ENCODE measurements at places on chromosomes 7 and 10.

DNA sequence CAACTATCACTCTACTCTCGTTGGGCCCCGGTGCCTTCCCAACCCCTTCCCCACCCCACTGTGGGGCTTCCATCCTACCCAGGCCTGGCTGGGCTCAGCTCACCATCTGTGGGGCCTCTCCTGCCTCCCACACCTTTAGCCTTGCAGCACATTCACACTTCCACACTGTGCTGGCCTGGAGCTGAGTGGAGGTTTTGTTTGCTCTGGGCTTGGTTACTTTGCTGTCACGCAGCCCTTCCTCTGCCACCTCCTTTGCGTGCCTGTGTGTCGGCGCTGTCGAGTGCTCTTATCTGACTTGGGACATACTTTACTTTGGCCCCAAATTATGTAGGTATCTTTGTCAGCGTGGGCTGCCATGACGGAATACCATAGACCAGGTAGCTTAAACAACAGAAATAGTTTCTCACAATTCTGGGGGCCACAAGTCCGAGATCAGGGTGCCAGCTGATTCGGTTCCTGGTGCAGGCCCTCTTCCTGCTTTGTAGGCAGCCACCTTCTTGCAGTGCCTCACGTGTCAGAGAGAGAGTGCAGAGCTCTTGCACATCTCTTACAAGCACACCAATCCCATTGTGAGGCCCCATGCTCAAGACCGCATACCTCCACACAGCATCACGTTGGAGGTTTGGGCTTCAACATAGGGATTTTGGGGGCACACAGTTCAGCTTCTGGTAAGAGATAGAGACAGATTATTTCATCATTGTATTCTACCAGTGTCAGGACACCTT is 89.0 kb downstream of the CUL1 start:
- no peak for DNase-seq

GRCh38 chr7:954330-955238 is at the start of gene ADAP1:
TSS of gene ADAP1 (minus strand) at chr7:954680. CDS start at chr7:954477, 203 bp downstream.
- peak; percentile 51 for DNase-seq

DNA sequence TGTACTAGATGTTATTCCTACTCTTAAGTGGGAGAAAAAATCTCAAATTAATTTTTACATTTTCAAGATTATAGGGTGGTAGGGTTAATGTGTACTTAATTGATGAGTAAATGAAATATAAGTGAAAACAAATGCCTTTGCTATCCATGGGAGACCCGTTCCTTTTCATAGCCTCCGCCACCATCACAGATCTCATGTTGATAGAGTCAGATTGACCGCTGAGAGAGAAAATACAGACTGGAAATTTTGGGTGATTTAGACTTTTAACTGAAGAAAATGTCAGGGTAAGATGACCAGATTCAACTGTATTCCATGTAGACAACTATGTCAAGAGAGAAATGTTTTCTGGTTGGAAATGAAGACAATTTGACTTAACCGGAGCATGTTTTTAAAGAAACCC is 446.2 kb downstream of the AUTS2 start:
- DNase-seq = no peak

GRCh38 chr7:78218876-78219275 is 420.3 kb downstream of the PHTF2 start:
- no peak for DNase-seq

- no peak for DNase-seq
These were observed 72.9 kb downstream of the ADK start for GRCh38 chr10:74223755-74224529.

DNA sequence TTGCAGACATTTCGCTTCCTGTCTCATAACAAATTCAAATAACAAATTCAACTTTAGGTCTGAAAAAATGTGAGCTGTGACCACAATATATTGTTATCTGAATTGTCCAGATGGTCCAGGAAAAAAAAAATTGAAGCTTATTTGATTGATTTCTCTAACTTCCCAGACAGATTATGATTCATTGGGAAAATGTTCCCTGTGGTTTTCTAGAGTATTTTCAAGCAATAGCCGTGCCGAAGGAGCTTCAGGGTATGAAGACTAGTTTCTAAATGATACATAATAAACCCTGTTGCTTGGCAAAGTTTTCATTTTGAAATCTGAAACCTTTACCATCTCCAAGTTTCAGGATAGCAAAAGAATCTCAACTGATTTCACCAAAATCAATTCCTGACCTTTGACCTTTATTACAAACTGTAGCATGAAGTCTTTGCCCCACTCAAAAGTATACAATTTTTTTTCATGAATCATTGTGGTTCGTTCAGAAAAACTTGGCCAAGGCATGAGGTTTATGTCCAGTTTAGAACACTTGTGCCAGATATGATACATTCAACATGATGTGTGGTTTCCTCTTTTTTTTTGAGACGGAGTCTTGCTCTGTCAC is 109.9 kb downstream of the JCAD start:
- no peak for DNase-seq

- DNase-seq = no peak
These were observed 441.4 kb upstream of the ZMIZ1 start for GRCh38 chr10:78627254-78627795.

- no peak for DNase-seq
These were observed 39.5 kb upstream of the PPP1R17 start for GRCh38 chr7:31647511-31647910.

GRCh38 chr7:55470261-55470660 is 102.0 kb downstream of the VOPP1 start:
- DNase-seq = no peak

GRCh38 chr7:12770227-12770975 is 83.0 kb downstream of the ARL4A start:
- peak; percentile 56 for DNase-seq

DNA sequence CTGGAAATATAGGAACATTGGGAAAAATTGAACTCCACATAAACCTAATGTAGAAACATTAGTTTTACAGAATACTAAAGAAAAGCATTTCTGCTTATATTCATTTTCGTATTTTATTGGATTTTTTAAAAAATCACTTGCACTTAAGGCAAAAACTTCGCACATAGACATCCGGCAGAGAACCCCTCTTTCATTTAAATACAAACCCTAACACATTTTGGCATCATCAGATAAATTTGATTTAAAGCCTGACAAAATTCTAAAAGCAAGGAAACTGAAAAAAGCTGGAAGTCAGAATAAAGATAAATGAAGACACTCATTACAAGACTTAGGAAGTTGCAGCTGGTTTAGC is 396 bp upstream of the EXOC4 start:
- DNase-seq = no peak

DNA sequence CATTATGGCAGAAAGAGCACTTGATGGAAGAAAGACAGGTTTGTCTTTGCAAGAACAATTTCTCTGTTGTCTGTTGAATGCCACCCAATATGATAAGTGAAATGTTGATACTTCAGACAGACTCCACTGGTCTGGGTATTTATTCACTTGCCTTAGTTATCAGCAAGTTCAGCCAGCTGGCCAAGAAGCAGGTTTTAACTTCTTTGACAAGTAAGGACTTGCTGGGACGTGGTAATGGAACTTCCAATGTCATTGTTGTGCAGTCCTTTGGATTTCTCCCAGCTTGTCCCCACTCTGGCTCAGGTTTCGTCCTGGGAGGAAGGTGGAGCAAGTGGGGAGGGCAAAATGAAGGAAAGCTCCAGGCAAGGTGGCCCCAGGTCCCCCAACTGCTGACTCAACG is 497.4 kb downstream of the RPS24 start:
- DNase-seq = no peak

- DNase-seq = no peak
These were observed 56.0 kb downstream of the CAMK2B start for GRCh38 chr7:44269417-44269816.

DNA sequence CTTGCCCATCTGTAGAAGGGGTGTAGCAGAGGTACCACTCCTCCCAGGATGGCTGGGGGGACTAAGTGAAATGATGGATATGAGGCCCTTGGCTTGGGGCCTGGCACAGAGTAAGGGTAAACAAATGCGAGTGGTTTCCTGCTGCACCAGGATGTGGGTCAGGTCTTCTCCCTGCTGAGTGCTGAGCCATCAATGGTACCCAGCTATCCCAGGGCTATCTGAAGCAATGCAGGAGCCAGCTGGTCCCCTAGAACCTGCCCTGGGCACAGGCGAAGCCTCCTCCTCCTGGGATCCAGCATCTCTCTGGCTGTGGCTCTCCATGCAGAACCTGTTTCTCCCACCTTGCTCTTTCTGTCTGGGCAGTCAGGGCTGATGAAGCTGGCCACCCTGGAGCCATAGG is 20.9 kb upstream of the GOLGA7B start:
- DNase-seq = no peak

GRCh38 chr7:158951725-158952124 is 95.4 kb downstream of the DYNC2I1 start:
- no peak for DNase-seq

DNA sequence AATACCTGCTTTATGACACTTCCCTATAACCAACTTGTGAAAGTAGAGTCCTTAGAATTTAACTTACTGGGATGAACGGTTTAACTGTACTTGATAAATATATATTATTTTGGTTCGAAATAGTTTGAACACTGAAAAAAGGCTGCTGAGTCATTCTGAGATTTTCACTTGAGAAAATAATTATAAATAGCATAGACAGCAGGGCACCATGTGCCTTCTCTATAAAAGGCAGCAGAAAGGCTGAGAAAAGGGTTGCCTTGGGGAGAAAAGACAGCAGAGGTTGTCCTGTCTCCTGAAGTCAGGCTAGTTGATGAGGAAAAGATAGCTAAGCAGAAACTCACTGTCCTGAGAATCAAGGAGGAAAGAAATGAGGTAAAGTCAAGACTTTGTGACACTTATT is 92.4 kb downstream of the CTTNBP2 start:
- DNase-seq = no peak

- no peak for DNase-seq
These were observed 19.4 kb downstream of the LDB3 start for GRCh38 chr10:86687750-86688149.

DNA sequence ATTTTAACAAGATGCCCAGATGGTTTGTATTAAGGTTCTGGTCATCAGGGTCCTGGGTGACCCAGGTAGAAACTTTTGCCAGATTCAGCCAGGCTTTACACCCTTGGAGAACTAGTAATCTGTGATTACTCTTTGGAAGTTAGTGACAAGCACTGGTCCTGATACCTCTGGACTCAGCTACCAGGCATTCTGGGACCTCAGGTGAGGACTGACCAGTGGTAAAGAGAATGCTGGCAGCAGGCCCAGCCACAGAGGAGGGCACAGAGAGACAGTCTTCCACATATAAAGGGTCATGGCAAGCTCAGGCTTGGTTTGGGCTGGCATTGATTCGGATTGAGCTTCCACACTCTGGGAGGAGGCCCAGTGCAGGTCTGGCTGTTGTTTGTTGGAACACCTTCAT is 112.0 kb upstream of the CHST15 start:
- no peak for DNase-seq

- no peak for DNase-seq
These were observed 145.1 kb upstream of the MEOX2 start for GRCh38 chr7:15831606-15832005.

GRCh38 chr7:143216151-143216550 is 5.7 kb upstream of the TAS2R40 start:
- DNase-seq = no peak

DNA sequence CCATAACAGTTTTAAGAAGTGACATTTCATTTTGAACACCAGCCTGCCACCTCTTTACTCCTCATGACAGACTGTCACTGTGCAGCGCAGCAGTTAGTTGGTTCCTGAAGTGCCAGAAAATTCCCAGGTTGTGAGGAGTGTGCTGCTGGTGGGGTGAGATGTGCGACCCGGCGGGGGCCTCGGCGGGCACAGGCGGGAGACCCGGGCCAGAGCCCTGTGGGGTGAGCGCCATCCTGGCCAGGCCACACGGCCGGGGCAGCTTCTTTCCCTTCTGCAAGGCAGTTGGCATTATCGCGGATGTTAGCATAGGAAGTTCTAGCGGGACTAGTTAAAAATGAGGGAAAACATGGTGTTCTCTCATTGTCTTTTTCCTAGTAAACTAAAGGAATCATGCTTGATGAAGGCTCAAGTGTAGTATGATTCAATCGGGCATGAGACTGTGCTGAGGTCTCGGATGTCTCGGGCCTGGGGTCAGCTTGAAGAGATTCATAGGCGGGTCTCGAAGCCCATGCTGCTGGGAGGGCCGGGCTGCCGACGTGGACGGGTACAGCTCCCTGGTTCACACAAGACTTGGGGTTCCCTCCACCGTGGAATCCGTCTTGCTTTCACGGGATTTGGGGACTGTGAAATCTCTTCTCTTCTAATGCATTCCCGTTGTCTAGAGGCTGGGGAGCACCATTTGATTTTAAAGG is 56.1 kb downstream of the MGMT start:
- no peak for DNase-seq

GRCh38 chr7:16066805-16067459 is 354.4 kb downstream of the CRPPA start:
- no peak for DNase-seq

DNA sequence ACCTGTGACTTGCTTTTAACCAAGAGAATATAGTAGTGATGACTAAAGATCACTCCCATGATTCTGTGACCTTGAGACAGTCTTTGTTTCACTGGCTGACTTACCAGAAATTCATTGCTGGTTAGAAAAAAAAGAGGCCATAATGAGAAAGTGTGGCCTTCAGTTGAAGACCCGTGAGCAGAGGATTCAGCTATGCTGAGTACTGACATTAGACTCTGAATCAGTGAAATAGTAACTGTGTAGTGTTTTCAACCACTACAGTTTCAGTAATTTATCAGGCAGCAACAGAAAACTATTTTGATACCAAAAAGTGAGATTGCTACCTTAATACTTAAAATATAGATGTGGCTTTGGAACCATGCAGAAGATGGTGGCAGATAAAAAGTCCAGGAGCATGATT is 298.0 kb upstream of the KCND2 start:
- no peak for DNase-seq

- DNase-seq = no peak
These were observed 759.3 kb downstream of the LRMDA start for GRCh38 chr10:76190634-76191270.

DNA sequence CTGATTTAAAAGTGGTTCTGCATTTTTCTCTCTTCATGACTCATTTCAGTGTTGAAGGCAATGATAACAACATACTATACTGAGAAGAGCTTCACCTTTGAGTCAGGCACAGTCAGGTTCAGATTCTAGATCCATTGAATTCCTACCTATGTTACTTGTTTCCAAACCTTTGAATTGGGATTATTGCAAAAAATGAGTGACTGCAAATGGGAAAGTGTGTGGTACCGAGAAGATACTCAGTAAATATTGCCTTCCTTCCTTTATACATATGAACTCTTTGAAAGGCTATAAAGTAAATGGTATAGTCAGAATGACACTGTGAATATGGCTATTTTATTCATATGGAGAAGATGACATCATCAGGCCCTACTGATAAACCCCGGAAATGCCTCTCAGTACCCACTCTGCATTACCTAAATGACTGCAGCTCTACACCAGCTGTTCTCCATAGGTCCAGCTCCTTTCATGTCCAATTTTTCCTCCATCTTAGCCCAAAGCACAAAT is 66.7 kb upstream of the FGL2 start:
- DNase-seq = no peak

- DNase-seq = no peak
These were observed 1.0 kb upstream of the LRRTM3 start for GRCh38 chr10:66924674-66925345.

GRCh38 chr7:135403302-135403701 is 106.6 kb downstream of the CNOT4 start:
- DNase-seq = no peak

- DNase-seq = no peak
These were observed 2.6 kb downstream of the PRLHR start for GRCh38 chr10:118592675-118593330.

- DNase-seq = no peak
These were observed 67.0 kb upstream of the RHEB start for GRCh38 chr7:151586531-151587260.

- no peak for DNase-seq
These were observed 34.3 kb downstream of the HTRA1 start for GRCh38 chr10:122495406-122496340.

- no peak for DNase-seq
These were observed 47.9 kb upstream of the NPFFR1 start for GRCh38 chr10:70331486-70332268.

- DNase-seq = no peak
These were observed 14.1 kb downstream of the USP54 start for GRCh38 chr10:73576890-73577591.

All from left cardiac atrium (tissue), 4 donors.